ENCODE measurements at places on chromosomes 16 and 17. TPM values are rescaled to one million over a fixed set of nuclear protein-coding genes. Genes with fewer than 3 reads are reported as not detected.

The POLG2 gene
- 15.5 TPM for total RNA-seq

The EFNB3 gene
- total RNA-seq = 1.3 TPM

The KRTAP9-4 gene
- total RNA-seq = not detected

The QPRT gene
- 0.69 TPM for total RNA-seq

The INPP5K gene
- 25.3 TPM for total RNA-seq

The IL21R gene
- total RNA-seq = 0.03 TPM

The PARD6A gene
- total RNA-seq = 2.5 TPM

The SPN gene
- not detected for total RNA-seq

The TP53 gene
- 44.1 TPM for total RNA-seq

The SDR42E2 gene
- total RNA-seq = not detected

The ADAD2 gene
- total RNA-seq = not detected

The HOXB5 gene
- 2.1 TPM for total RNA-seq

The TMEM88 gene
- 0.50 TPM for total RNA-seq

The DHODH gene
- 14.6 TPM for total RNA-seq

The DERL2 gene
- total RNA-seq = 112 TPM

The CIBAR2 gene
- not detected for total RNA-seq

The FOXN1 gene
- total RNA-seq = 0.03 TPM

The KIF2B gene
- total RNA-seq = not detected

The TBC1D3K gene
- not detected for total RNA-seq

The AATK gene
- total RNA-seq = 0.55 TPM

The ODAD4 gene
- 1.2 TPM for total RNA-seq

The STAT3 gene
- 73.1 TPM for total RNA-seq

The LPO gene
- 0.07 TPM for total RNA-seq

The KRTAP2-1 gene
- not detected for total RNA-seq

The KRTAP4-6 gene
- not detected for total RNA-seq

The SLC6A2 gene
- 0.05 TPM for total RNA-seq

The TSEN54 gene
- total RNA-seq = 25.9 TPM

The SEPHS2 gene
- total RNA-seq = 47.3 TPM

The KRTAP2-3 gene
- not detected for total RNA-seq

The TEKT1 gene
- 0.07 TPM for total RNA-seq

The CASKIN2 gene
- 12.0 TPM for total RNA-seq

The ABCA10 gene
- 0.10 TPM for total RNA-seq

The ACSF3 gene
- 19.1 TPM for total RNA-seq

The ABCC12 gene
- total RNA-seq = 0.02 TPM

The CPNE2 gene
- 48.3 TPM for total RNA-seq

The VAT1L gene
- not detected for total RNA-seq

The SOX9 gene
- total RNA-seq = 8.9 TPM

The KRT15 gene
- total RNA-seq = 2.5 TPM

The ALDH3A1 gene
- 780 TPM for total RNA-seq

The PDE6G gene
- total RNA-seq = 2.4 TPM

The DDX52 gene
- total RNA-seq = 26.0 TPM

The ABCC11 gene
- total RNA-seq = 0.06 TPM

The FUS gene
- 494 TPM for total RNA-seq

All from A549 treated with AZD2906 at 1 μM for 4 hours (cell line).